Stimulated activated CD8-positive, alpha-beta memory T cell treated with anti-CD3 and anti-CD28 coated beads, Interleukin-4, amount 100 ng/mL, for 4 hours (primary cell): ENCODE measurements at places on chromosomes 7 and 10.

DNA sequence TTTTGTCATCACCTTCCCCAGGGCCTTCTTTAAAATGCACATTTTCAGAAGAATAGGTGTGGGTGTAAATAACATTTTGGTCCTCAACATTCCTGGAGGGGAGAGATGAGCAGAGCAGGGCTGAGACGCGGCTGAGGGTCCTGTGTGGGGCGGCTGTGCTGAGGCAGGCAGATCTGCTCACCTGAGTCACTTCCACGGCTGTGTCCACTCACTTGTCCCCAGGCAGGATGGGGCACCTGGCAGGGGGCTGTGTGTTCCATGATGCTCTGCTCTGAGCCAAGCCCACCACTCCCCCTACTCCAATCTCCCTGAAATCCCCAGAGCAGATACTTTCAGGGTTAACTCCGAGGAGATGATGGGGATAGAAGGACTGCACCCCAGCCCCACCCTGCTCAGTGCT lies 93.8 kb downstream of the GLRX3 start:
- DNase-seq = no peak

DNA sequence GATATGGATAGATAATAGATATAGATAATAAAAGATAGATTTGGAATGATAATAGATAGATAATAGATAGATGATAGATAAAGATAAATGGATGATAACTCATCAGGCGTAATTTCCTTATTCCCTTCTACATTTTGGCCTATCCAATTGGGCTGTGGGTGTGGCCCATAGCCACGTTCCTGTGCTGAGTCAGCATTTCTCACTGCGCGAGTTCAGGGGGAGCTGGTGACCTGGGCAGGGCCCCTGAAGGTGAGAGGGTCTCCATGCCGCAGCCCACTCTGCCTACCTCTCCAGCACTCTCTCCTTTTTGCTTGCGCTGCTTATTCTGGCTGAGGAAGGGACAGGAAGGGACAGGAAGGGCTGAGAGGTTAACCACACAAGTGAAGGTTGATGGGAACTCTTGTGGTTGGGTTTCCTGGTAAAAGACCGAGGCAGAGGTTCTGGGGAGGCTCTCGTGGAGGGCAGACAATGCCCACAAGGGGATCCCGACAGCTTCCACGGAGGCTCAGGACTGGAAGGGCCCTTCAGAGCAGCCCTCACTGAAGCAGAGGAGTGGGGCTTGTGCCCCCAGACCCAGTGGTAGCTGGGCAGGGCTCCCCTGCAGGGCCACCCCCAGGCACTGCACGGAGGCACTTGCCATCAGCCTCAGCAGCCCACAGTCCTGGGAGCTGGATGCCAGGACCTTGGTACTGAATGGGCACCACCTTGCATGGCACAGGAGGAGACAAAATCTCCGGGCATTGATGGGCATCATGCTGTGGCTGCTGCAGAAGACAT lies 247.3 kb upstream of the PITRM1 start:
- no peak for DNase-seq

GRCh38 chr7:158255558-158255957 lies 332.1 kb downstream of the PTPRN2 start:
- no peak for DNase-seq

DNA sequence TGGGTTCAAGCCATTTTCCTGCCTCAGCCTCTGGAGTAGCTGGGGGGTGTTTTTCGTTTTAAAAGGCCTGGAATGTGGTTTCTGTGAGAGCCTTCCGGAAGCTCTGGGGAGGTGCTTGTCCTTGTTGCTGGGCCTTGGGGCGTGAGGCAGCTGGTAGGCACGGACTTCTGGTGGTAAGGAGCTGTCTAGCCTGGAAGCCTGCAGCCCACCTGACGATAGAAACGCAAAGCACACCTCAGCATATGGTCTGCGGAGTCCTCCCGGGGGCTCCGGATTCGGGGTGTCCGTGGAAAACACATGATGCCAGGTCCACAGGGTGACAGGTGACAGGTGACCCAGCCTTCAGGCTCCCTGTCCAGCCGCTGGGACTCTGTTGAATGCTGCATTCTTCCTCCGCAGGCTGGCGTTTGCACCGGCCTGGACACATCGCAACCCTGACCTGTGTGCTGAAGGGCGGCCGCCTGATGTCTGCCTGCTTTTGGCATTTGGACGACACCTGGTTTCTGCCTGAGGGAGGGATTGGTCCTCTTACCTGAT lies 37.3 kb downstream of the INPP5A start:
- no peak for DNase-seq

DNA sequence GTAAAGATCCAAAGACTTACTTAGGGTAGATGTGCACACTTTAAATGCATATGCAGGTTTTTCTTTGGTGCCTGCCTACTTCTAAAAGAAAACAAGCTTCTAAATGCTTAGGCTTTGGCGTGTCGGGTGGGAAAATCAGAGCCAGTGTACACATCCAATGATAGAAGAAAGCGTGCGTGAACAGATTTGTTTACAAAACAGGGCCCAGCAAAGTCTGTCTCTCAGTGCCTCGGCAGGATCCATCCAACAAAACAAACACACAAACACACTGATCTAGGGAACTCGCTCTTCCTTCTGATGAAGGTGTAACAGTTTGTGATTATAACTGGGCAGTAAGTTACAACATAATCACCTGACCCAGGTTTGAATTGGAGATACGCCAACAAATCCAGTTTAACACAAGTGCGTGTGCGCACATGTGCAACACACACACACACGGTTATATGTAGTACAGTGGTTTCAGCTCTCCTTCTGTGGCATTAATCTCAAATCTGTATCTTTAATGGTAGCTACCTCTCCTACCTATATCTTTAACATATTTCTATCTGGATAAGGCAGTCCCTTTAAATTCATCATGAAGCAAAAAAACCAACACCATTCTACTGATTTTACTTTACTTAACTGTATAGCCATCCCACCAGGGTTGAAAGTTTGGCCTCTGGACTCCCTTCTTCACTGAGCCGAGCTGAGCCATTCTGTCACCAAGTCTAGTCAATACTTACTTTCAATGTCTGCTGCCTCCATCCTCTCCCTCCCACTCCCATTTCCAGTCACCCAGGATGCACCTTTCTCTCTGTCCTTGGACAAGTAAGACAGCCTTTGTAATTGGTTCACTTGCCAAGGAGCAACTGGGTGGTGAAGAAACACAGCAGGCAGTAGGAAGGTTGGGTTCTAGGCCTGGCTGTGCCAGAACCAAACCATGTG lies 184.4 kb upstream of the KLF14 start:
- DNase-seq = no peak

GRCh38 chr7:44955733-44956132 lies 23.1 kb downstream of the MYO1G start:
- no peak for DNase-seq

DNA sequence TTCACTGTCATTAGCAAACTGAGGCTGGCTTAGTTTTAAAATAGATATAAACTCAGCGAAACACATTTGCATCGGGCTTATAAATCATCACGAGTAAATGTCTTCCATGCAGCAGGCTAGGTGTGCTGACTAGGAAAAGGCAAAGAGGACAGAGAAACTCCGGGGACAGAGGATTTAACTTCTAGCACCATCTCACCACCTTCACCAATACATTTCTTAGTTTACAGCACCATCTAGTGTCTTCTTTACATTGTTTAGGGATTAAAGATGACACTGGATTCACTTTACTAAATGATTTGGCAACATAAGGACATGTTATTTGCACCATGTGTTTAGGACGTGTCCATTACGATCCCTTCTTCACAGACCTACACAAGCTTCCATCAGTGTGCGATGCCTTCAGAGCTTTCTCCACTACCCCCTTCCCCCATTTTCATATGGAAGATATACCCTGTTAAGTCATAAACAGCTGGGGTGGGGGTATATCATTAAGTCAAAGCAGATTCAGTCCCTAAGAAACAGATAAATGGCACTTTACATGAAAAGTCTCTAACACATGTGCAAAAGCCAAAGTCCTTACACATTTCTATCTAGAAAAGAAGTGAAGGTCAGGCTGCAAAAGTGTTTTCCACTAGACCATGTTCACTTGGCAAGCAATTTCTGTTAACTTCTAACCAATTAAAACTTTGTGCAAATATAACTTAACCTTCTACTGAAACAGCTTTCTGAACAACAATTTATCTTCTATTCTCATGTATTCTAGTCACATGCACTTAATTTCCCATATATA lies 103.3 kb downstream of the GRB10 start:
- no peak for DNase-seq

DNA sequence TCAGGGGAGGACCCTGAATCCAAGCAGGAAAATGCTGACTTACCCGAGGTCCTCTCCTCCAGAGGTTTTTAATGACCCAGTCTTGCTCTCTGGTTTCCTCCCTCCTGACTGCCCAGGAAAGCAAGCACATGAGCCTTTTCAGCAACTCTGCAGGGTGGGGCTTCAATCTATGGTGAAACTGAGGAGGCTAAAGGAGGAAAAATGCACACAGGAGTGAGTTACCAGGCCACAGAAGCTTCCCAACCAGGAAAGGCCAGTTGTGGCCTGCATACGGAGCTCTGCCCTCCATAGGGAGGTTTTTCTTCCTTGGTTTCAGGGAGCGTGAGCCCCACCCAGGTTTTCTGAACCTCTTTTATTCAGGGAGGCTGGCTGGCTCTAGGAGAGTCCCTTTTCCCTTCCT lies 14.1 kb upstream of the DLG5 start:
- no peak for DNase-seq

GRCh38 chr10:116461680-116462079 lies 34.0 kb downstream of the PNLIPRP3 start:
- no peak for DNase-seq

- no peak for DNase-seq
These were observed 30.3 kb downstream of the ERCC6 start for GRCh38 chr10:49508654-49509053.
